Stimulated activated CD4-positive, alpha-beta T cell treated with anti-CD3 and anti-CD28 coated beads, Interleukin-15, amount 100 ng/mL, for 48 hours (primary cell): ENCODE measurements at places on chromosomes 16 and 17.

DNA sequence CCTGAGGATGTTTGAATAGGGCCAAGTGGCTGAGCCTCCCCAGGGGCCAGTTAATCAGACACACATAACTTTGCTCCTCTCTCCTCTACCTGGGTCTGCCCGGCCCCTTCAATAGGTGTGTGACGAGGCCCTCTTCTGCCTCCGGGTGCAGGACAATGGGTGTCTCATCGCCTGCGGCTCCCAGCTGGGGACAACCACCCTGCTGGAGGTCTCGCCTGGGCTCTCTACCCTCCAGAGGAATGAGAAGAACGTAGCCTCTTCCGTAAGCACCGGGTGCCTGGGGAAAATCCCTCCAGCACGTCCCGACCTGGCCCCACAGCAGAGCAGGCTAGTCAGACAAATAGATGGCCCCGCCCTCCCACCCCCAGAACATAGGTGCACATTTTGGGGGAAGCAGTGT lies 16.1 kb upstream of the KIF19 start:
- no peak for DNase-seq

GRCh38 chr16:49484936-49485335 lies 111.3 kb downstream of the C16orf78 start:
- DNase-seq, result no peak

- DNase-seq, result no peak
Observed at GRCh38 chr16:69566240-69566980, 644 bp downstream of the NFAT5 start.

GRCh38 chr17:1192911-1193699 lies 13.3 kb upstream of the ABR start:
- DNase-seq, result no peak

DNA sequence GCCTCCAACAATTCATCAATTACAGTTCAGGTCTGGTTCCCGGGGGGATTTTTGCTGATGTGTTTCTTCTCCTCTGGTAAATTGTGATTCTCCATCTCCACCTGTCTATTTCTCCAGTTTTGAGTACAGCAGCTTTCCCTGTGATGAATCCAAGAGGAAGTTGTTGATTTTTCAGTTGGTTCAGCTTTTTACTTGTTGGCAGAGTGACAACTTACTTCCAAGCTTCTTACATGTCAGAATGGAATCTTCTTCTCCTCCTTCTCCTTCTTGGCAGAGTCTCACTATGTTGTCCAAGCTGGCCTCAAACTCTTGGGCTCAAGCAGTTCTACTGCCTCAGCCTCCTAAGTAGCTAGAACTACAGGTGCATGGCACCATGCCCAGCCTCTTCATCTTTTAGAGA lies 33.4 kb upstream of the TMEM92 start:
- no peak for DNase-seq
